ENCODE measurements at places on chromosomes 3 and 15.
A peak's percentile ranks its signal among the peaks of the same experiment; 100 is the strongest.

GRCh38 chr3:8474991-8475390, 26.6 kb upstream of the LMCD1 start:
- no peak for DNase-seq

GRCh38 chr3:175735866-175736265, 876.7 kb downstream of the NAALADL2 start:
- DNase-seq: no peak

GRCh38 chr3:29186982-29187725, 93.7 kb upstream of the RBMS3 start:
- DNase-seq: no peak

DNA sequence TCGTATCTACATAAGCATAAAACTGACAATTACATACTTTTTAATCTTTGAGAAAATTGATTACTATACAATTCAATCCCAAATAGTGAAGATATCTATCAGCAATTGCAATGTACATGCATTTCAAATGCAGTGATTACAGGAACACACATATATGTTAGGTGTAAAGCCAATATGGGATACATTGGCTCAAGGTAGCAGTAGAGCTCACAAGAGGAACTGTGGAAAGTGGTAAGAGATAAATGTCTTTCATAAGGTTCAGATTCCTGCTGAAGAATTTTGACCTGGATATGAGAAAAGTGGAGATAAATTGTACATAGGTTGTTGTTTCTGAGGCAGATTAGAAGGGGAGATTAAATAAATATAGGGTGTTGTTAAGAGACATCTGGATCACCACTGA, 1280.5 kb downstream of the OTOL1 start:
- no peak for DNase-seq

- no peak for DNase-seq
Observed at GRCh38 chr15:85517086-85517485, 136.7 kb downstream of the AKAP13 start.

DNA sequence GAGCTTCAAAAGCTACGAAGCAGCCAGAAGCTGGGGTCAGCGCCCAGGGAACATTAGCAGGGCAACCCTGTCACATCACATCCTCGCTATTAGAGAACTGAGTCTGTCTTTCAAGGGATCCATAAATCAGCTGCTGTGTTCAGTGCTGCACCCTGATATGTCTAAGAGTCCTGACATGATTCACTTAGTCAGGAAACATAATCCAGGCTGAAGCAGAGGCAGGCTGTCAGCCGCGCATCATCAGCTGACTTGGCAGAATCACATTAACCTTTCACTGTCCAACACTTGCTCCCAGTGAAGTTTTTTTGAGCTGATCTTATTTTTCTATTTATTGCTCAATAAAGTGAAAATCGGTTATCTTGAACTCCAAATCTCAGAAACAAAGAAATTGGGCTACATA, 23.5 kb downstream of the MYH15 start:
- no peak for DNase-seq

GRCh38 chr3:113548501-113548900, 16.1 kb downstream of the SIDT1 start:
- DNase-seq: no peak

DNA sequence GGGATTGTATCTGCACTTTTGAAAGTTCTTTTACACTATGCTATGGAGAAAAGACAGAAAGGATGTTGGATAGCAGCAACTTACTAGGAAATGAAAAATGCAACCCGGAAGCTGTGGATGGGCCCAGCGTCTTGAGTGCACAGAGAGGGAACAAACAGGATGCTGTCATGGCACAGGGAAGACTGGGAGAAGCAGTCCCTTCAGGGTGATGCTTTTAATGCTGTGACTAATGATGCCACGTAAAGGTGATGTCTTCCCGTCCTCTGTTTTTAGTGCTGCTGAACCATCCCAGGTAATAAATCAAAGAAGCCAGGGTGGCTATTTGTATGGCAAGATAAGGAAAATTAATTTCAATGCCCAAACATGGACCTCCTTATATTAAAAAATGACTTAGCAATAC, 437.6 kb downstream of the FOXP1 start:
- no peak for DNase-seq

- DNase-seq: no peak
Observed at GRCh38 chr15:69934607-69935006, 163.1 kb downstream of the TLE3 start.

- no peak for DNase-seq
Observed at GRCh38 chr3:172098698-172099494, 59.5 kb downstream of the FNDC3B start.

DNA sequence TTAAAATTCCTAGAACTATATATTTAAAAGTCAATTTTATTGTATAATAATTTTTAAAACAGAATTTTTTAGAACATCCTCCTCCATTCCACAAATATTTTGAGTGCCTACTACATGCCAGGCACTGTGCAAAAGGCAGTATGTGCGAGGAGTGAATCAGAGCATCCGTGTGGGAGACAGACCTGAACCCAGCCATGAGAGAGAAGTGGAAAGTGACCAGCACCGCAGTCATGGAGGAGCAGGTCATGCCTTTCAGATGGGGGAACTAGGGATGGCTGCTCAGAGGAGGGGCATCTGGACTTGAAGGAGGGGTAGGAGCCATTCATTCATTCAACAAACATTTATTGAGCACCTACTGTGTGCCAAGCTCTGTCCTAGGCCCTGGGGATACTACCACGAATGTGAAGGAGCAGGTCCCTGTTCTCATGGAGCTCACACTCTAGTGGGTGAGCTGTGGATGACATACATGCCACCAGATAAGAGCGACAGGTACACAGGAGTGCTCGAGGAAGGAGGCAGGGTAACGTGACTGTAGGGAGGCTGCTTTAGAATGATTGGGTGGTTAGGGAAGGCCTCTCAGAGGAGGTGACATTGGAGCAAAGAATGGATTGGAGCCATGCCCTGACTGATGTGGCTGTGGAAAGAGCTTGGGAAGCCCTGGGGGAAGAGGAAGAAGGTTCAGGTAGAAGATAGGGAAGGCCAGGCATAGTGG, 3.1 kb upstream of the CHRNA3 start:
- no peak for DNase-seq

DNA sequence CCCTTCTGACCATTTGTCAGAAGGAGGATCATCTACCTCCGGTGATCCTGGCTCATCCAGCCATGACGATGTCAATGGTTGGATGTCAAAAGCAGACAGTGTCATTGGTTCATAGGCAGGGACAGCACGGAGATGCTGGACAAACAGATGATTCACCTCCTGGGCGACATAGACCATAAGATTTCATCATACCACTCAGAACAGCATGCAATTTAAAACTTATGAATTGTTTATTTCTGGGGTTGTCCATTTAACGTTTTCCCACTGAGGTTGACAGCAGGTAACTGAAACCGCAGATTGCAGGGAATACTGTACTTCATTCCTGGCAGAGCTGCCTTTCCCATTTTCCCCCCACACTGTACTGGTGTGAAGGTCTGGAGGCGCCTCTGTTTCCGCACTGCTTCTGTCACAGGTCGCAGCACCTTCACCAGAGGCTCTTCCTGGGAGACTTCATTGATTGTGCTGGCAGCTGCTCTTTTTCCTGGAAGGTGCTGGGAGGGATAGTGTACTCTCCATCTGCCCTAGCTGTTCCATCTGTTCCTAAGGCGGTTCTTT, 32.5 kb upstream of the TMOD3 start:
- no peak for DNase-seq

GRCh38 chr3:70531063-70531657, 218.7 kb upstream of the MDFIC2 start:
- no peak for DNase-seq

DNA sequence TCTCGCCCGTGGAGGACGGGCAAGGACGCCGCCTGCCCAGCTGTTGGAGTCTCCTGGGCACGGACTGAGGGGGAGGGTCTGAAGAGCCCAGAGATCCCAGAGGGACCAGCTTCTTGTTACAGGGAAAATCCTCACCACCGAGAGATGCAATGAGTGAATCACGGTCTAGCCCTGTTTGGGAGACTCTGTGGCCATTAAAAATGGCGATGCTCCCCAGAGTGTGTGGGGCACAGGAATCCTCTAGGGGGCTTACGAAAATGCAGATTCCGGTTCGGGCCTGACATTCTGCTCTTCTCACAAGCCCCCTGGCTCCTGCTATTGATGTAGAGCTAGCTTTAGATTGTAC, 35.5 kb upstream of the EPHB3 start:
- peak; percentile 49 for DNase-seq

- DNase-seq: peak; percentile 76
Observed at GRCh38 chr3:44712455-44713075, at the start of gene ZNF502. Gene ZNF502 (plus strand): TSS chr3:44712660. CDS start chr3:44720262, 7,602 bp downstream.

DNA sequence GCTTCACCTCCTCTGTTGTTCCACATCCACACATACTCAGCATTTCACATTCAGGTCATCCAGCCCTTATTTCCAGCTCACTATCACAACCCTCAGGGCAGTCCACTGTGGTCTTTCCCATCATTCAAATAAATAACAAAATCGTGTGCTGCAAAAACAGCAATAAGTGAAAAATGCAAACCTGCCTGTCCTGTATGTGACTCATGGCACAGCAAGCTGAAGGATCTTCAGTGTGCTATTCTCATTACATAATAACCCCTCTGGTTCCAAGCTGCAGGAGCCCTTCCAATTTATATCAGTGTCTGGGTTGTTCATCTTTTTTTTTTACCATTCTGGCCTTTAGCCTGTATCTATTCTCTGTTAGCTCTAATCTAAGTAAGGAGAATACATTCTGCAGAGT, 185.3 kb upstream of the UBE2E2 start:
- DNase-seq: no peak

GRCh38 chr3:72655723-72656122, 192.5 kb downstream of the SHQ1 start:
- no peak for DNase-seq

- no peak for DNase-seq
Observed at GRCh38 chr3:125316949-125317348, 58.2 kb downstream of the ZNF148 start.

GRCh38 chr3:65961733-65962132, 77.0 kb downstream of the MAGI1 start:
- DNase-seq: no peak

DNA sequence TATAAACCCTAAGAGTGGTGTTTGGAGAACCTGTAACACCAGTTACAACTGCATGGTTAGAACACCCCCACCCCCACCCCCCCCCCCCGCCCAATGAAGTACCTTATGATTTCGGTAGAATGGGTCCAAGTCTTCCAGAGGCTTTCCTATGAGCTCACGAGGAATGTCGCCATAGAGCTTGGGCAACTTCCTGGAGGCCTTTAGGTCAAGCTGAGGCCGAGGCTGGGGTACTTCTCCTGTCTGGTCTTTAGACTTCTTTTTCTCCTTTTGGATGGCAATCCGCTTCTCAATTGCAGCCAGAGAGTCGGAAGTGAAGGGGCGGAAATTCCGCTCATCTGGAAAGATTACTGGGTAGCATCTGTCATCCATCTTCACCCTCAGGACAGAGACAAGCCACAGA, 101.8 kb downstream of the SCN11A start:
- no peak for DNase-seq

GRCh38 chr15:75452865-75453702, 1.6 kb upstream of the SIN3A start:
- peak; percentile 29 for DNase-seq

GRCh38 chr3:39166134-39166710, 12.8 kb upstream of the CSRNP1 start:
- DNase-seq: no peak

DNA sequence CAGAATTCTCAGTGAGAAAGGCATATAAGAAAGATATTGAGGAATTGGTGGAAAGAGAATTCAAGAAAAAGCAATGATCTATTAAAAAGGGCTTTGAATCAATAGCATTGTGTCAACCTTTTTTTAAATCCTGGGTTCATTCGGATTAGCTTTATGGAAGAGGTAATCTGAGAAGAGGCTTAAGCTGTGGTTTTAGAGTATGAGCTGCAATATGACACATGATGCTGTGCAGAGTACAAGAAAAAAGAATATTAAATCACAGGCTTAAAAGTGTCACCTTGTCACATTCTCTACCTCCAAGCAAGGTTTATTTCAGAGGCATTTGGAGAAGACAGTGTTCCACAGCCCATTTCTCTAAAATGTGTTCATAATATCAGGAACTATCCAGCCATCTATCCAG, 128.9 kb downstream of the RTP4 start:
- DNase-seq: no peak

DNA sequence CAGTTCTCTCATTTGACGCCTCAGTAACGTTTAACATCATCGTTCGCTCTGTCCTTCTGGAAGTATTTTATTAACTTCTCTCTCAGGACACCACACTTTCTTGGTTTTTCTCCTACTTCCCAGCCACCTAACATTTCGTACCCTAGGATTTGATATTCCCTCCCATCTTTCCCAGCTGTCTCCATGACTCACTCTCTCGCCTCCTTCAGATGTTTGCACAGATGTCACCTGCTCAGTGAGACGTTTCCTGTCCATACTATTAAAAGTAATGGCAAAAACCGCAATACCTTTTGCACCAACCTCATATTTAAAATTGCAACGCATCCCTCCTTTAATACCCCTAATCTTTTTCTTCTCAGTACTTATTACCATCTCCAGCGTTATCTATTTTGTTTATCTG, 62.1 kb upstream of the SPRED1 start:
- no peak for DNase-seq

- no peak for DNase-seq
Observed at GRCh38 chr15:58398071-58398470, 33.7 kb upstream of the LIPC start.

GRCh38 chr3:50473768-50474167, 29.7 kb downstream of the CACNA2D2 start:
- no peak for DNase-seq

DNA sequence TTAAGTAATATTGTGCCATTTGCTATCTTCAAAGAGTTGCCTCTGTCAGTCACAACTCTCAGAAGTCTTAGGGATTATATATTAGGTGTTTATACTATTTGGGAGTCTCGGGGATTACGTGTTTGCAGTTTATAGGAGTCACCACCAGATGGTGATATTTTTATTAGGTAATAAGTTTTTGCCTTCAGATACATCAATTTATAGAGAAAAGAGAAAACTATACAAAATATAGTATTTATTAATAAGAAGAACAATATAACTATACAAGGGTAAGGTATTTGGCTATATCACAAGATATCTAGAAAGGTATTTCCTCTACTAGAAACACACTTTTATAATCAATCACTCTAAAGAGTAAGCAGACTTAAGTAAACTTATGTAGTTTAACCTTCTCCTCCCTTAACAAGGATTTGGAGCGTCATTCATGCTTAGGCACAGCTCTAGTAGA, 10.7 kb upstream of the DHX36 start:
- peak; percentile 32 for DNase-seq

- no peak for DNase-seq
Observed at GRCh38 chr3:152621006-152621868, 213.7 kb upstream of the P2RY1 start.

DNA sequence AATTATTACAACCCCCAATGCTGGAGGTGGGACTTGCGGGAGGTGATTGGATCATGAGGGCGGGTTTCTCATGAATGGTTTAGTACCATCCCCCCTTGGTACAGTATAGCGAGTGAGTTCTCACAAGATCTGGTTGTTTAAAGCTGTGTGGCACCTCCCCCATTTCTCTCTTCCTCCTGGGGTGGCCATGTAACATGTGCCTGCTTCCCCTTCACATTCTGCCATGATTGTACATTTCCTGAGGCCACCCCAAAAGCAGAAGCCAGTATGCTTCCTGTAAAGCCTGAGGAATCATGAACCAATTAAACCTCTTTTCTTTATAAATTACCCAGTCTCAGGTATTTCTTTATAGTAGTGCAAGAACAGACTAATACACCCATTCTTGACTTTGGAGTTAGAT, 20.3 kb upstream of the PROK2 start:
- no peak for DNase-seq
